ENCODE measurements at places on chromosomes 5 and 9.

GRCh38 chr9:118236625-118237024 lies 532.4 kb downstream of the TLR4 start:
- DNase-seq, result no peak

- no peak for DNase-seq
These were observed 23.5 kb upstream of the HAND1 start for GRCh38 chr5:154501566-154501965.

DNA sequence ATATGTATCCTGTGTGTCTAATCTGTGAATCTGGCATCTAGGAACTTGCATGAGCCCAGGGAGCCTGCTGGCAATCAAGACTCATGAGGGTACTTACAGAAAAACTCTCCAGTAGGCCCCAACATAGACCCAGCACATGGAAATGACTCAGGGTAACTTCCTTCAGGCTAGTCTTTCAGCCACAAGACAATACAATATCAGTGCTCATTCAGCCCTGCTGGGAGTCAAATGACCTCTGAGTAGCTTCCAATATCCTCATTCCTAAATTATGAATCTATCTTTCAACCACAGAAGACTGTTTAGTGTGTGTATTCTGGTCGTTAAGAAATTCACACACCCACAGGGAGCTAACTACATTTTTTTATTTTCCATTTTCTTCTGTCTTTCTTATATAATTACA lies 1273.0 kb downstream of the EFNA5 start:
- no peak for DNase-seq

- DNase-seq, result no peak
These were observed 33.7 kb downstream of the HAVCR1 start for GRCh38 chr5:157025093-157025698.

GRCh38 chr9:128972956-128973355 lies 25.5 kb downstream of the NUP188 start:
- no peak for DNase-seq

DNA sequence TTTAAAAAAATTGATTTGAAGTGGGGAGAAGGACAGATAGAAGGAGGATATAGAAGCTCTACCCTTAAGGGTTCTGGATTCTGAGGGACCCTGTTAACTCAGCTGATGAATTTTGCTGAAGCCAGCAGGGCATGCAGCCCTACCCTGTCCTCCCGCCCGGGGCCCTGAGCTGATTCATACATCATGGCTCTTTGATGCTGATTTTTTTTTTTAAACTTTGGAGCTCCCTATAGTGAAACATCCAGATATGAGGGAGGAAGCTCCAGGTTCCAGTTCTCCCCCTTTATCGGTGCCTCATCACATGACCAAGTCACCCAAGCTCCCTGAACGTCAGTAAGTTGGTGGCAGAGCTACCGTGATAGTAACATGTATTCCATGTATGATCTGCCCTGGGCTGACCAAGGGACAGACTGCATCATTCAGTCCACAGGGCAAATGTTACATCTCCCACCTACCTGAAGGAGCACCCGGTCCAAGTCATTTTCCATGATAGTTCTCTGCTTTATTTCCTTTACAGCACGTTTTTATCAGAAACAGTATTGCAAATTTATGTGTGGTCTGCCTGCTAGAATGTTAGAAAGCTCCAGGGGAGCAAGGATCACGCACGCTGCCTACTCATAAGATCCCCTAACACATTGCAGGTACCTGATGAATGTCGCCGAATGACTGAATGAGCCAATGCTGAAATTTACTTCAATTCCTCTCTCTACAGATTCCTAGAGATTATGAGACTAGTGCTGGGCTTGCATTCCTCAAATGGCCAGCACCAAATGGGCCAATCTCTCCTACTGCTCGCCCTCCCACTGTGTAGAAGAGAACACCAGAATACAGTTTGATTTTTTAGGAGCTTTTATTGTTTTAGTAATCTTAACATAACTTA lies 25.9 kb downstream of the SPARC start:
- DNase-seq, result no peak

DNA sequence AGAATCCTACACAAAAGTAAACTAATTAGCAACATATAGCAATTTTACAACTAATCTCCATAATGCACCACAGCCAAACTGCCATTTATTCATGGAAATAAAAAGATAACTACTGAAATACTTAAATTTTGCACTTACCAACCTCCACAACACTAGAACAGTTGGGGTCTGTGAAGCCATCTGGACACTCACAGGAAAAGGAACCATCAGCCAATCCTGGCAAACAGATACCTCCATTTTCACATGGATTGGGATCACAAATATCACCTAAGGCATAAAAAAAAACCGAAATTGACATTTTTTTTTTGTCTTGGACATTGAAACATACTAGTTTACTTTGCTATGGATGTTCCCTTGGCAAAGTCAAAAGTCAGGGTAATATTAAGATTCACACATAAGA lies 130.7 kb downstream of the EDIL3 start:
- no peak for DNase-seq

- DNase-seq, result no peak
These were observed 4.3 kb downstream of the CDHR2 start for GRCh38 chr5:176553260-176554085.
